ENCODE measurements at places on chromosomes 3 and 15.

- DNase-seq = no peak
These were observed 279.0 kb downstream of the RBMS3 start for GRCh38 chr3:29559741-29560465.

- no peak for DNase-seq
These were observed 55.5 kb downstream of the FNDC3B start for GRCh38 chr3:172094621-172095557.

DNA sequence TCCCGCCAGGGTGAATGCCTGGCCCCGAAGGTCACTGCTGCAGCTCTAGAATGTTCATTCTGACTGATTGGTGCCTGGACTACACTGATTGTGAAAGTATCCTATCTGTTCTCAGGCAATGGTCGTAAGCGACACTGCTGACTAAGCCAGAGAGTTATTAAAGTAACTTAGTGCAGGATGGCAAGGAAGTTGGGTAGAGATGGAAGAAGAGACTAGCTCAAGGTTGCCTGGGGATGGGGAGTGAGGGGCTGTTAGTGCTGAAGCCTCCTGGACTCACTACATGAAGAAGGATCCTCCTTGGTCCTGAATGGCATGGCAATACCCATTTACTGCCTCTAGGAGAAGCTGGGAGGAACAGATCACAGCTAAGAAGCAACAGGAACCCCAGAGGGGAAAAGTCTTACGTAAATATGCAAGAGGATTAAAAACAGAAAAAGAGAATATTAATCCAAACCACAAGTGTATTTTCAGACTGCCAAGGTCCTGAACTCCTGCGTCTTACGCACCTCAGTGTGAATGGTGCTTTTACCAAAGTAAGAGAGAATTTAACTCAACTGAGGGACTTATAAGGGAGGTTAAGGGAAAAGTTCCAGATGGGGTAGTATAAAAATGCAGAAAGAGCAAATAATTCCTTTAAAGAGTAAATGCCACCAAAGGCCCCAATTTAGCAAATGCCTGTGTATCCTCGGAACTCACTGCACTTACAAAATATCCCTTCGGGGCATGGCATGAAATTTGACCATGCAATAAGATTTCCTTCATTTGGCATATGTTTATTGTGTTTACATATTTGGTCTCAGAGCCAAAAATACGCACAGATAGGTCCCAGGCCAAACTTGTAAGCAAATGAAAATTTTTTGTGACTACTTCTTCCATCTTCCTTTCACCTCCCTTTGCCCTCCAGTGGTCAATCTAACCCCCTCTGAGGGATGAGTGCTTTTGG is 64.0 kb upstream of the DGKG start:
- DNase-seq = no peak

- DNase-seq = no peak
These were observed 42.4 kb downstream of the ZNF710 start for GRCh38 chr15:90043530-90044010.

- no peak for DNase-seq
These were observed 55.5 kb downstream of the BSN start for GRCh38 chr3:49609815-49610214.

- no peak for DNase-seq
These were observed 30.0 kb upstream of the SLC6A1 start for GRCh38 chr3:10962481-10963036.

DNA sequence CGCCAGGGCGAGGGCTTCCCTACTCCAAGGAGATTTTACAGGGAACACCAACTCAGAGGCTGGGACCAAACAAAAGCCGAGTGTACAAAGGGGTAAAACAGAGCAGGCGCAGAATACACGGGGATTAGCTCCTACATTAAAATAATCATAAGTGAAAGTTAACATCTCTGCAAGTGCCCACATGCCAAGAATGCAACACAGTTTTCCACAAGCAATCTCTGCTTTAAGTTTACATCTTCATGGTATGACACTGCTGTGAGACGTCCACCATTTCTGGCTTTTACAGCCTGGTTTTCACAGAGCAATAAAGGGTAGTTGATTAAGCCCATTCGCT is 500 bp upstream of the VGLL3 start:
- DNase-seq = no peak

DNA sequence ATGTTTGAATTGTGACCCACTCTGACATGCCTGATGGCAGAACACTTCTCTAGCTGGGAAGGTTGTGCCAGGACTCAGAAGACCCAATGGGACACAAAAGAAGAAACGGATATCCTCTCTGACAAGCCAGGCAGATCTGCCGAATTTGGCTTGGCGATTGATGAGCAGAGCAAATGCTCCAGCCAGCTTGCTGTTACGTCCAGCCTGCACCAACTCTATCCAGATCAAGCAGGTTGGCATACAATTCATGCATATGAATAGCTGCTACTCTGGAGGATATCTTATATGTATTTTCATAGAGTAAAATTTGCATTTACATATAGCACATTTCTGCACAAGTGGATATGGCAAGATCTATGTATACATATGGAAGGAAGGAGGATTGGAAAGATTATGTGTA is 102.8 kb downstream of the PEX5L start:
- DNase-seq = no peak

DNA sequence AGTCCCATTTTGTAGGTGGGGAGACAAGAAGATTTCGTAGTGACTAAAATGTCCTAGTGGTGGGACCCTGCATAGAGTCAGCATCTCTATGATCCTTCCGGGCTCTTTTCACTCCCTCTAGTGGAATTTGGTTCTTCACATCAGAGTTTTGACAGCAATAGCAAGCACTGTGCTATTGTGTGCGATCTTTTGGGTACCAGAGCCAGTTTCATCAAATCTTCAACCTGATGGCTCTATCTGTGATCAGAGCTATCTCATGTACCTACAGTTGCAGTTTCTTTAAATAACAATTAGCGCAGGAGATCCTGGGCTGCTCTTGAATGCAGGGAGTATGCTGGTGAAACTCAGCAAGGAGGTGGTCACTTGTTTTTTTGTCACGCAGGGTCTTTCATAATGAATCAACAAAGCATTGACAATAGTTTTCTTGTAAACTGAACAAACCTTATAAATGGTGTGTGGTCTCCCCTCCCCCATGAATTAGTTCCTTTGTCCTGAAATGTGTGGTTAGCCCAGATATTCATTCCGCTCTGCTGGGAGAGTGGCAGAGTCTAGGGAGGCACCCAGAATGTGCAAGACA is 257.2 kb upstream of the SOX2 start:
- DNase-seq = no peak

DNA sequence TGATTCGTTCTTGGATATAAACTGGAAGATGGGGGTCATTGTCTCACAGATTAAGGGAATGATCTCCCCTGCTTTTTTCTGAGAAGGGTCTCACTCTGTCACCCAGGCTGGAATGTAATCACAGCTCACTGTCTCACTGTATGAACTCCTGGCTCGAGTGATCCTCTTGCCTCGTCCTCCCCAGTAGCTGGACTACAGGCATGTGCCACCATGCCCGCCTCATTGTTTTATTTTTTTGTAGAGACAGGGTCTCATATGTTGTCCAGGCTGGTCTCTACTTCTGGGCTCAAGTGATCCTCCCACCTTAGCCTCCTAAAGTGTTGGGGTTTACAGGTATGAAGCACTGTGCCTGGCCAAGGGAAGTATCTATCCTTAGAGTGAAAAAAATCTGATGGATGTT is 5.4 kb downstream of the OXSR1 start:
- DNase-seq = no peak

DNA sequence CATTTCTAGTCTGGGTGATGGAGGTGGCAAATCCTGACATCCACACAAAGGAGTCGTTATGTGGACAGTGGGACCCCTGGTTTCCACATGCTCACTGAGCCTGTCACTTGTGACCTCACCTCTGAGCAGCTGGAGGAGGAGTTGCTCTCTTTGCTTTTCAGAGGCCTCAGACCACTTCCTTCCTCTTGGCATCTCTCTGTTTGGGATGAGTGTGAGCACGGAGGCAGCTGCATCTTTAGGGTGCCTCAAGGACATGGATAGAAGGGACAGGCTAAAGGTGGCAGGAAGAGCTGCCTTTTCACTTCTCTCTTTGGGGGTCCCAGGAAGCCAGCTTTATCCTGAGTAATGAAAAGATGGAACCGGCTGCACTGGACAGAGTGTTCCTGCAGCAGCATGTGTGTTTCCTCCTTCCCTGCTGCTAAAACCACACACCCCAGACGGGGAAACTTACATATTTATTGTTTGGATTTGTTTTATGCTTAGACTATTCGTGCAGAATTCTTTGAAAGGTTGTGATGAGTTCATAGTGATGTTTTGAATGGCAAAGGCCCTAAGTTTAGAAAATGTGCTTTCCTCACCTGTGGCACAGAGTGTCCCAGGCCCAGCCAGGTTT is 31.8 kb downstream of the GPR171 start:
- no peak for DNase-seq

DNA sequence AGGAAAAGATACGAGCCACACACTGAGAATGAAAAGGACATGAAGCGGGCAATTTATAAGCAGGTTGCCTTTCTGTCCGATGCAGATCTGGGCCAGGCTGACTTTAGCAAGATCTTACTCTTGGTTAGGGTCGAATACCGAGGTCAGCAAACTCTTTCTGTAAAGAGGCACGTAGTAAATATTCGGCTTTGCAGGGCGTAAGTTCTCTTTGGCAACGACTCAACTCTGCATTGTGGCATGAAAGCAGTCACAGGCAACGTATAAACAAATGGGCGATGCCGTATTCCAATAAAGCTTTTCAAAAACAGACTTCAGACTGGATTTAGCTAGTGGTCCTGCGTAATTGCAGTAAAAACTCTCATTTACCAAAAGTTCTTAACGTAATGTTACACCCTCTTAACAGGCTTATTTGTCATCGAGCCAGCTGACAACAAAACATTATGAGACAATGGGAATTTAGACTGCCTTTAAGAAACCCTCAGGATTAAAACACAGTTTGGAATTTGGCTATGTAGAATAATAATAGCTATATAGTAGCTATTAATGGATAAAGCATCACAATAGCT is 13.1 kb upstream of the RPL35A start:
- DNase-seq = no peak
